ENCODE measurements at places on chromosomes 2 and 18.

DNA sequence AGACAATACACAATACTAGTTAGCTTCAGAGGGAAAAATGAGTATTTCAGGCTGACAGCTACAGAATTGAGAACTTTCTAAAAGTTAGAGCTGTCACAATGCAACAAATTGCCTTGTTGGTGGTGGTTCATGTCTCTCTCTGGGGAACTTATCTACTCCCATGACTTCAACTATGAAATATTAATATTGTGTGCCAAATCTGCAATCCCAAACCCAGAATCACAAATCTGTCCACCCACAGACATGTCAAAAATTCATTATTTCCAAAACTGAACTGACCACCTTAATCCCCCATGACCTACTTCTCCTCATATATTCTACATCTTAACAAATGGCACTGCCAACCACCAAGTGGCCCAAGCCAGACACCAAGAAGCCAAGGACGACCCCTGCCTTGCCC, 143.5 kb downstream of the TCF4 start:
- DNase-seq, result no peak

DNA sequence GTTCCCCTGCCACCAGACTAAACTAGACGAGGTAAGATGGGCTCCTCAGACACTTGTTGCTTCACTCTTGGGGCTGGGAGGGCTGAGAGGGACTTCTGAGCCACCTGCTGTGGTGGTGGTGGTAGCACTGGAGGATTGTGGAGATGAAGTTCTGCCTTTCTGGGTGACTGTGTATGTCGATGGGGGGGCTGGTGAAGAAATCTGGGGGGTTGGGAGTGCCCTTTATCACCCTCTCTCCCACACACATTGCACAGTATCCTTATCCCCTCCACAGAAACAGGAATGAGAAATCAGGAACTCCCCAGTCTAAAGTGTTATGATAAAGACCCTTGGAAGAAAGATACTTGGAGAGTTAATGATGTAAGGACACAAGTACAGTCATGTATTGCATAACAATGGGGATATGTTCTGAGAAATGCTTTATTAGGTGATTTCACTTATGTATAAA, 38.5 kb downstream of the HK2 start:
- DNase-seq, result no peak

GRCh38 chr2:168490015-168490874, 34.2 kb downstream of the CERS6 start:
- no peak for DNase-seq

DNA sequence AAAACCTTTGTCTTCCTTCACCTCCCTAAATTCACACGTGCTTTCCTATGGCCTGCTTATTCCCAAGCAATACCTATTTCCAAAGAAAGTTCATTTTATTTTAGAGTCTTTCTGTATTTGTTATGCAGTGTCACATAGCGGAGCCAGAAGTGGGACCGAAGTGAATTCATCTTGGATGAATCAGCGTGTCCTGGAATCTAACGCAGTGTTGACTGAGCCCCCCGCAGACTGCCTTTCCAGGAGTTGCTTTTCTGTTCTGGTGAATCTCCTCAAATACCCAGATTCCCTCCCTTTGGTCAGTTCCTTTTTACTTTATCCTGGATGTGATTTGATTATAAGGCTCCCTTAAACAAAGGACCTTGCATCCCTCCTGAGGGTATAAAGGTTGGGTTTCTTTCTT, 10.8 kb downstream of the ALPP start:
- DNase-seq, result peak; percentile 86

DNA sequence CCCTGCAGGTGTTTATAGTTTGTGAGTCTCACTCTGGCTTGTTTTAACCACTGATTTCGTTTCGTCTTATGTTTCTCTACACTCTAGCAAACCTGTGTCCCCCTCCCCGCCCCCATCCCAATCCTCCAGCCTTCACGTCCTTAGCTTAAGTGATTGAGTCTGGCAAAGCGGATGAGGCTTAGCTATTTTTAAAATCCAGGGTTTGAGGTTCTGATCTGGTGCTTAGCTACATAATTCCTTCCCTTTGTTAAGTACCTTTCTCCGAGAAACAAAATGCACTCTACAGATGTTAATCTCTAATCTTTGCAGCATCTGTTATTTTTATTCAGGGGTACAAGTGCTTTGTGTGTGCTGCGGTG, 7.8 kb downstream of the AGAP1 start:
- DNase-seq, result no peak

Measured in SJSA1 (cell line).